Sigmoid colon (tissue), 7 donors: ENCODE measurements at places on chromosomes 12 and 14. TPM values are rescaled to one million over a fixed set of nuclear protein-coding genes. Genes with fewer than 3 reads are reported as not detected.

DNA sequence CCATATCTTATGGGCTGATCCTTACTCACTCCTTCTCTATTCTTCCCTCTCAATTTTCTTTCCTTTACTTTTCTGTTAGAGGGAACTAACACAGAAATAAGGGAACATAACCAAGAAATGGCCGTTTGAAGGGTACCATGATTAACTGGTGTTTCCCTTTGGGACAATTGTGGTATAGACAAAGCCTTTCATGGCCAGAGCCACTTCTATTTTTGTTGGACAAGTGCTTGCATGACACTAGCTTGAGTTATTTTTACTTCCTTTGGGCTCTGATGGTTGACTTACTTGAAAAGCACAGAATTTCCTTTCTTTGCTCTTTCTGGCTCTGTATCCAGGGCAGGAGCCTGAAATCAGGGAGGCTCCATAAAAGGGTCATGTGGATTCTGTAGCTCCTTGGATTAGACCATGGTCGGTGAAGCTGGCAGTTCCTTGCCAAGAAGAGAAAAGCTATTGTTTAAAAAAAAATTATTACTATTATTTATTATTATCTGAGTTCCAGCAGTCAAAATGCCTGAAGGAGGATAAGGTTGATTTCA lies 130.6 kb downstream of the KTN1 start:
- H3K27me3 ChIP-seq = no peaks in the 10 kb centered on the region
- no peaks in the 10 kb centered on the region for H3K36me3 ChIP-seq
- H3K4me3 ChIP-seq = no peak overlapping the region

- peak overlapping the region; percentile 70 for H3K27ac ChIP-seq
- DNase-seq = peak; percentile 81
- H3K4me3 ChIP-seq = no peak overlapping the region
- H3K27me3 ChIP-seq = no peaks in the 10 kb centered on the region
- no peaks in the 10 kb centered on the region for H3K4me1 ChIP-seq
Measured at GRCh38 chr14:90518069-90518940, 121.5 kb downstream of the CALM1 start.

GRCh38 chr14:96905825-96906224 lies 108.6 kb downstream of the VRK1 start:
- no peak overlapping the region for H3K4me3 ChIP-seq
- no peaks in the 10 kb centered on the region for H3K27me3 ChIP-seq
- no peak for DNase-seq
- H3K27ac ChIP-seq = no peak overlapping the region
- H3K4me1 ChIP-seq = no peaks in the 10 kb centered on the region

DNA sequence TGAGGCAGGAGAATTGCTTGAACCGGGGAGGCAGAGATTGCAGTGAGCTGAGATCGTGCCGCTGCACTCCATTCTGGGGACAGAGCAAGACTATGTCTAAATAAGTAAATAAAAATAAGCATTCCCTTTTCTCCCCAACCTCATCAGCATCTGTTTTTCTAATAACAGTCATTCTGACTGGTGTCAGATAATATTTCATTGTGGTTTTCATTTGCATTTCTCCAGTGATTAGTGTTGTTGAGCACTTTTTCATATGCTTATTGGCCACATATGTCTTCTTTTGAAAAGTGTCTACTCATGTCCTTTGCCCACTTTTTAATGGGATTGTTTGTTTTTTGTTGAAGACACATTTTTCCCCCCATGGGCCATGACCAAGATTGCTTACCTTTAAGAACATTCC lies 243.2 kb downstream of the ADAMTS20 start:
- no peak for DNase-seq
- no peaks in the 10 kb centered on the region for H3K27me3 ChIP-seq
- no peak overlapping the region for H3K27ac ChIP-seq

- no peaks in the 10 kb centered on the region for H3K27me3 ChIP-seq
- H3K27ac ChIP-seq = no peak overlapping the region
- no peaks in the 10 kb centered on the region for H3K36me3 ChIP-seq
- H3K4me1 ChIP-seq = no peaks in the 10 kb centered on the region
- no peak overlapping the region for H3K4me3 ChIP-seq
Measured at GRCh38 chr12:76890151-76891143, 11.6 kb upstream of the CSRP2 start.

- peak overlapping the region; percentile 86 for H3K27ac ChIP-seq
Measured at GRCh38 chr14:99592933-99593753, 10.9 kb downstream of the CCDC85C start.

DNA sequence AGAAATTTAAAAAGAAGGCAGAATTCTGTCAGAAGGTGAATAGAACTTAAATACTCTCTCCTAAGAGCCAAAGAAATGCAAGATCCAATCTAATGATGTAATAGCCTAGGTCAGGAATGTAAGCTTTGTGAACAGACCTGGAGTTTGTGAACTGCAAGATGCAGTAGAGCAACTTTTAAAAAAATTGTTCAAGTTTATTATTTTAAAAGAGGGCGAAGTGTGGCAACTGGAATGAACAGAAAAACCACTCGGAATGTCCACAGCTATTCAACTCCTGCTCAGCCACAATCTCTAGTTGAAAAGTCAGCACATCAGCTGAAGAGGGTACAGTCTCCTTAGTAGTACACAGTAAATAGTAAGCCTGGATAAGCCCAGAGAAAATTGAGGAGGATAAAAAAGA lies 228.8 kb downstream of the PPFIA2 start:
- H3K4me3 ChIP-seq = no peak overlapping the region
- no peaks in the 10 kb centered on the region for H3K4me1 ChIP-seq
- H3K27me3 ChIP-seq = no peaks in the 10 kb centered on the region
- no peaks in the 10 kb centered on the region for H3K36me3 ChIP-seq

GRCh38 chr14:50744231-50744630 lies 76.1 kb upstream of the SAV1 start:
- no peak overlapping the region for H3K4me3 ChIP-seq
- no peaks in the 10 kb centered on the region for H3K36me3 ChIP-seq
- no peaks in the 10 kb centered on the region for H3K4me1 ChIP-seq
- no peak overlapping the region for H3K27ac ChIP-seq
- no peak for DNase-seq

DNA sequence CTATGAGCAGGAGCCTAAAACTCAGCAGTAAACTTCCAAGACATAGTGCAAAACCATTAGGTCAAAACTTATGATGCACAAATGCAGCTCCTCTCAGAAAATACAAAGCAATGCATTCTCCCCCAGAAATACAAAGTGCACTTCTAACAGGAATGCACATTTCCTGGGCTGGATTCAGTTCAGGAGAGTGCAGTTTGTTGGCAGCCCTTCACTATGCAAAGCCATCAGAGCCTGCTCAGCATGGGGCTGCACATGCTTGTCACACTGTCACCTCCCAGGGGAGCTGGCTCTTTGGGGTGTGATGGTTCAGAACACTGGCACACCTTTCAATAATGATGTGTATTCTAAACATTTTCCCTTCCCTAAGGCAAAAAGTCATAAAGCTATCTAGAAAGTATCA lies 110.4 kb downstream of the KCNK10 start:
- H3K4me3 ChIP-seq = no peak overlapping the region
- DNase-seq = no peak
- no peaks in the 10 kb centered on the region for H3K27me3 ChIP-seq
- H3K36me3 ChIP-seq = no peaks in the 10 kb centered on the region
- H3K4me1 ChIP-seq = no peaks in the 10 kb centered on the region
- H3K27ac ChIP-seq = no peak overlapping the region

GRCh38 chr14:35556548-35556947 lies 22.6 kb downstream of the INSM2 start:
- H3K4me1 ChIP-seq = no peaks in the 10 kb centered on the region
- H3K36me3 ChIP-seq = no peaks in the 10 kb centered on the region
- no peak for DNase-seq
- H3K27ac ChIP-seq = no peak overlapping the region
- no peaks in the 10 kb centered on the region for H3K27me3 ChIP-seq
- no peak overlapping the region for H3K4me3 ChIP-seq

GRCh38 chr14:23487216-23487615 lies 17.7 kb downstream of the NGDN start:
- no peaks in the 10 kb centered on the region for H3K36me3 ChIP-seq
- no peak overlapping the region for H3K27ac ChIP-seq
- H3K4me3 ChIP-seq = no peak overlapping the region
- no peaks in the 10 kb centered on the region for H3K4me1 ChIP-seq
- DNase-seq = no peak
- H3K27me3 ChIP-seq = no peaks in the 10 kb centered on the region

DNA sequence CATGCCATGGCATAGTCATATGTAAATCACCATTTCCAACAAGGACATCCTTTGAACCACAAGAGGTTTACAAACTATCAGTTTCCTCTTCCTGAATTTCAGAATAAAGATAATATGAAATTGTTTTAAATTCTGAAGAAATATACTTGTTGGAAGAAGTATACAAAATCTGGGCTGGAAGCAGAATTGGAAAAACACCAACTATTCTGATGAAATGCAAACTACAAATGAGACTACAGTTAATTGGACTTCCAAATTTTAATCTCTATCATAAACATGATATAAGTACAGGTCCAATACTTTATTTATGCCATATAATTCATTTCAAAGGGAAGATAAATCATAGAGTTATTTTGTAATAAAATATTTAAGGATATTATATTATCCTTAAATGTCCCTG lies 80.1 kb downstream of the NOVA1 start:
- H3K4me3 ChIP-seq = no peak overlapping the region
- H3K4me1 ChIP-seq = no peaks in the 10 kb centered on the region
- no peaks in the 10 kb centered on the region for H3K36me3 ChIP-seq

DNA sequence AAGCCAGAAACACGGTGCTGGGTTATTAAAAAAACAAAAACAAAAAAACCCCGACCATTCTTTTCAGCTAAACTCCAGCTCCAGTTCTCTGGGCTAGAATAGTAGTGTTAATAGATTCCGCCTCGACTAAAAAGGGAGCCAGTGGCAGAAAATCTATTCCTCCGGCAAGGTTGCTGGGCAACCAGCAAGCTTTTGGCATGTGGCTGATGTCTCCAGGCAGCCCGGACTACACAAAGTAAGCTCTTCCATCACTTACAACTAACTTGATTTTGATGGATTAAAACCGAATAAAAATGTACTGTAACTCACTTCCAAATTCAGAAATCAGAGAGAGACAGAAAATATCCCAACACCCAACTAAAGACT lies 126.4 kb upstream of the FOXN3 start:
- H3K27ac ChIP-seq = no peak overlapping the region
- no peaks in the 10 kb centered on the region for H3K27me3 ChIP-seq
- DNase-seq = no peak
- H3K36me3 ChIP-seq = no peaks in the 10 kb centered on the region

DNA sequence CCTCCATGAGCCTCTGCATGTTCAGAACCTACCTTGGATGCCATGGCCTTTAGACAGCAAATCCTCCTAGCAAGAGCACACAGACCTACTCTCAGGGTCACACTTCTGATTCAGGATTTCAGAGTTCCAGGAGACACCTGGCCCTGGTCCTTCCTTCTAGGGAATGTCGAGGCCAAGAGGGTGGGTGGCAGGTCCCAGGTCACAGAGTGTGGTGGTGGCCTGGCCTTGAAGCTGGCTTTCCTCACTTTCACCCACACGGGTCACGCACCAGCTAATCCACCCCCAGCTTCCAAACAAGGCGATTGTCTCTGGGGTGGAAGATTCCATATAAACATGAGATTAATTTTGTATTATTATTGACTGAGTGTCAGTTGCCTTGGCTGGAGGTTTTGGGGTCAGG lies 328.3 kb upstream of the RTL1 start:
- H3K27ac ChIP-seq = no peak overlapping the region
- DNase-seq = peak; percentile 22
- no peaks in the 10 kb centered on the region for H3K4me1 ChIP-seq
- H3K4me3 ChIP-seq = no peak overlapping the region
- H3K36me3 ChIP-seq = no peaks in the 10 kb centered on the region
- H3K27me3 ChIP-seq = no peaks in the 10 kb centered on the region

- H3K4me3 ChIP-seq = no peak overlapping the region
- no peak overlapping the region for H3K27ac ChIP-seq
- H3K27me3 ChIP-seq = no peaks in the 10 kb centered on the region
- no peak for DNase-seq
- no peaks in the 10 kb centered on the region for H3K4me1 ChIP-seq
- H3K36me3 ChIP-seq = no peaks in the 10 kb centered on the region
Measured at GRCh38 chr14:79951572-79951971, 259.7 kb downstream of the DIO2 start.

DNA sequence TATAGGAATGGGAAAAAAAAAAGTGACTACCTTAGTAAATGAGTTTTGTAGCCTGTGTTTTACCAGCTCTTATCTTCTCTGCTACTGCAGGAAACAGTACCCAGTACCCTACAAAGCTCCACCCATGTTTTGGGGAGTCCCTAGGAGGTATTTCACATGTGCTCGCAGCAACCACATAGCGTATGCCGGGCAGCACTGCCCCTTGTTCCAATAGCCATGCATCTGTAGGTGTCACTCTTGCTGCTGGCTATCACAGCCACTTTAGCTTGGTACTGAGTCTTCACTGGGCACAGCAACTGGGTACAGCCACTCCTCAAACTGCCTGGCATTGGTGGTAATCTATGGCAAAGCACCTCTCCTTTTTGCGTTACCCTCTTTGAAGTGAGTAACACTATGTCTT lies 2.0 kb upstream of the MDM1 start:
- no peak overlapping the region for H3K4me3 ChIP-seq
- H3K36me3 ChIP-seq = no peaks in the 10 kb centered on the region
- DNase-seq = no peak
- no peaks in the 10 kb centered on the region for H3K27me3 ChIP-seq
- peak overlapping the region; percentile 82 for H3K27ac ChIP-seq

DNA sequence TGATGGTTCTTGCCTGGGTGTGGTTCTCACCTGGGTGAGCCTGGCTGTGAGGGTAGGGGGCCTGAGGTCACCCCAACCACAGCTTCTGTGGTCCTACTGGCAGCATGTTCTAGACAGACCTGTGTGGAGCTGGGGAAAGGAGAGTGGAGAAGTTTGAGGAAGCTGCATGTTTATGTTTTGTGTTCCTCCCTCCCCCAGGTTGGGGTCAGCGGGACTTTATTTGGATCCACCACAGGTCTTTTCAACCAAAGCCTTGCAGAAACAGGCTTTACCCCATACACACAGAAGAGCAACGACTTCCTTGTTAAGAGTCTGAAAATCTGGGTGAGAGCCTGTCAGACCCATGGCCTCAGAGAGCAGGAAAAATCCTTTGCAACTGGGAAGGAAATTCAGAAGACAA lies 5.6 kb downstream of the CD9 start:
- H3K4me1 ChIP-seq = peaks cover 93% of the 10 kb centered on the region
- H3K36me3 ChIP-seq = peaks cover 8% of the 10 kb centered on the region
- peak overlapping the region; percentile 100 for H3K27ac ChIP-seq
- no peak overlapping the region for H3K4me3 ChIP-seq
- no peak for DNase-seq
- H3K27me3 ChIP-seq = no peaks in the 10 kb centered on the region

DNA sequence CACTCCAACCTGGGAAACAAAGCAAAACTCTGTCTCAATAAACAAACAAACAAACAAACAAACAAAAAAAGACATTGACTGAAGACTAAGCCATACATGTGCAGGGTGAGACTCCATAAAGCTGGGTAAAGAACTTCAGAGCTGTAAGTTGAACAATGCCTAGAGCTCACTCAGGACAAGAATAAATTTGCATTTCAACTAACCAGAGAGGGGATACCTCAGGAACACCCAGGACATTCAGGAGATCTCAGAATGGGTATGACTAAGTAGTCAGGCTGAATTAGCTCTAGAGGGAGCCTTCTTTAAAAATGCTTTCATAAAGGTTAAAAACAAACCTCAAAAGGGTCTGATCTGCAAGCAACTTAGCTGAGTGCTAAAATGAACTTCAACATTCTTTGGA lies 267.7 kb upstream of the DIO3 start:
- H3K27me3 ChIP-seq = no peaks in the 10 kb centered on the region
- DNase-seq = no peak
- H3K4me3 ChIP-seq = no peak overlapping the region

SMCO2 gene
- not detected for polyA plus RNA-seq

KLHDC1 gene
- 1.1 TPM for polyA plus RNA-seq

OASL gene
- polyA plus RNA-seq = 57.6 TPM

PZP gene
- not detected for polyA plus RNA-seq

IFNG-AS1 gene
- polyA plus RNA-seq = not detected

ACTN1 gene
- polyA plus RNA-seq = 20.1 TPM
